ENCODE measurements at places on chromosomes 12 and 14.
A peak's percentile ranks its signal among the peaks of the same experiment; 100 is the strongest.

- no peak for DNase-seq
Observed at GRCh38 chr12:51942501-51943000, 8.9 kb upstream of the ACVR1B start.

DNA sequence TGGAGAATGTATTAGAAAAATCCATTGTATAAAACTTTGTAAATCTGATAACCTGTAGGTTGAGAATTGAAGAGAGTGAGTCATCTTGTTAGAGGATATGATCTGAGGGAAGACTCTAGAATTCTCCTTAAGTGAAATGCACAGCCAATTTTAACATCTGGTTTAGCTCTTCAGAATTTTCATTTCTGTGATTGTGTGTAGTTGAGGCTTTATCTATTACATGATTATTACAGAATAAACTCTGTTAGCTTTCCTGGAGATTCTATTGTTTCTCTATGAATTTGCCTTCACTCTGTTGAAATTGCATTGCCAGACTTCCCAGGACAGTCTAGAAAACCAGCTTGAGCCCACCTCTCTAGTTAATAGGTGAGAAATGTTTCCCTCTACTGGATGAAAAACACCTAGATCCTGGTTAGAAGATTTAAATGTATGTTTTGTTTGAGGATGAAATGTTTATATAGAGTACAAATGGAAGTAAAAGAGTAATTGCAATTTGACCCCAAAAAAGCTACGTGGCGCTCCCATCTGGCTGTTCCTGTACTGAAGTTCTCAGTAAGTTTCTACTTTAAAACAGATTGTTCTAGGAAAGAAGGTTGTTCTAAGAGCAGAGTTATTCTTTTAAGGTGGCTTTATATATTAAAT is 2.9 kb downstream of the NUDT4 start:
- DNase-seq, result peak; percentile 39

GRCh38 chr12:124906606-124907261 is 7.7 kb downstream of the UBC start:
- no peak for DNase-seq

DNA sequence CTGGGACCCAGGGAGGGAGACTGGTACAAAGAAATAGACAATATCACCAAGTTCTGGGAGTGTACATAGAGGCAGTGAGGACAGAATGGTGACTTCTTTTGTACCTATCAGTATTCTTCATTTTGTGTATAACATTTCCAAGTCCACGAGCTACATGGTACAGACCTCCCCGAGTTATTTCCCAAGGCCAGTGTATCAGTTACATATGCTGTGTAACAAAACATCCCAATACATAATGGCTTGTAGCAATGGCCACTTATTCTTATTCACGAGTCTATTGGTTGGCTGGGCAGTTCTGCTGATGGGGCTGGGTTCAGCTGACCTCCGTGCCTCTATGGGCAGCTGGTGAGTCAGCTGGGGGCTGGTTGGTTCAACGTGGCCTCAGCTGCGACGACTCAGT is 98.7 kb upstream of the RFLNA start:
- DNase-seq, result no peak

DNA sequence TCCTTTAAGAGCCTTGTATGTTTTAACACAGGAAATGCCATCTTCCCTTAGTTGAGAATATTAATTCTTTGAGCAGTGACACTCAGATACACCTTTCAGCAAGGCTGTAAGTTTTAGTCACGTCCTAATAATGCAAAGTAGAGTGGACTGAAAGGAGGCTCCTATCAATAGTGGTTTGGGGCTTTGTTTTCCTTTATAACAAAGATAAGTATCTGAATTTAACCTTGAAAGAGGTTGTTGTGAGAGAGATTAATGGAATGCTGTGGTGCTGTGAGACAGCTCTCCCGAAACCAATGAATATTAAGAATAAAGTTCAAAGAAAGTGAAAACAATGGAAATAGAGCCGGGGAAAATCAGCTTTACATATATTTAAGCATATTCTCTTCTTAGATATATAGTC is 259.6 kb downstream of the ERC1 start:
- DNase-seq, result no peak

DNA sequence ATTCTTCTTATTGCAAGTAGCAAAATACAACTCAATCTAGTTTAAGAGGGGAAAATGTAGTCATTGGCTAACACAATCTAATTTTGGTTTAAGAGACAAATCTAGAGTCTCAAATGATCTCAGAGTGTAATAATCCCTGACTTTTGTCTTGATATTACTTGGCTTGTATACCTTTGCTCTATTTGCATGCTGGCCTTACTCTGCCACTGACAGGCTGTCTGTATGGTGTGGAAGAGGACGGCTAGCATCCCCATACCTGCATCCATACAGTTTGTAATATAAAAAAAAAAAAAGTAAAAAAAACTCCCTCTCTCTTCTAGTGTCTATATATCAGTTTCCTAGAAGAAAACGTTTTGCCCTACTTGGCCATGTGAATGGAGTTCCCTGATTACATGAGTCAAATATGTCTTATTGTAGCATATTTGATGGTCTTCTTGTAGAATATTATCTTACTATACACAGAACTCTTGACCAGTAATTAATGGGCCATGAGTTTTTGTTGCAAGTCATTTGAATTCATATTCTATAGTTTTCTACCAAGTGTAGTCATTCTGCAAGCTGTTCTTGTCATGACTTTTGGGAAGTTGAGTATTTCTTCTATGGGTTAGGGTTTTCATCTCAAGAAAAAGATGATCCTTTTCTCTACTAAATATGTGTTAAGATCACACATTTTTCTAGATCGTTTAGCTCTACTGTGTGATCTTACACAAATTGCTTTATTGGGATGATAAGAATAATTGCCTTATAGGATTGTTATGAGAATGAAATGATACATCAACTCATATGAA is 8.2 kb downstream of the HIF1A start:
- DNase-seq, result no peak

DNA sequence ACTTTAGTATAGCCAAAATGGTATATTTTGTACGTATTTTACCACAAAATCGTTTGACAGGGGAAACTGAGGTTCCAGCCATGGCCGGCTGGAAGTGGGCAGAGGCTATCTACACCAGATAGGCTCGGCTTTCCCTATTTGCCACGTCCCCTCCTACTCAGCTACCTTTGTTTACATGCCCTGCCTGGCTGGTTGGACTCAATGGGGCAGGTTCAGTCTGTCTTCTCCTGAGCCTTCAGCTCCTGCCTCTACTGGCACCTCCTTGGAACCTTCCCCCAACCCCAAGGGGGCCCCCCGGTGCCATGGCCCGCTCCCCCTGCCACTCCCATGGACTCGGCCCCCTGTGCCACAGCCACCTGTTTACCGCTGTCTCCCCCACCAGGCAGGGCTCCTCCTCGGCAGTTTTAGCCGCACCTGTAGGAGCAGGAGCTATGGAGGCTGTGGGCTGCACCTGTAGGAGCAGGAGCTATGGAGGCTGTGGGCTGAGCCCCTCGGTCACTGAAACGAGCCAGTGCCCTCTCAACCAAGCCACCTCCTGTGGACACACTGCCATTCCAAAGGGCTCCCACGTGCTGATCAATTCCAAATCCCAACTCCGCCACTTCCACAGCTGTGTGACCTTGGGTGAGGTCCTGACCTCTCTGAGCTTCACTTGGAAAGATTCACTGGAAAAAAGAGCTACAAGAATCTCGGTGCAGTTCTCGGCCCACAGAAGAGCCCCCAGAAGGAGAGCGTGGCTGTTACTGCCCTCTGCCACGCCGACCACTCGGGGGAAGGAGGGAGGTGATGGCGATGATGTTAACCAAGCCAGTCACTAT is 62.2 kb downstream of the NCOR2 start:
- DNase-seq, result no peak

- DNase-seq, result no peak
Observed at GRCh38 chr14:93309427-93309966, 23.3 kb downstream of the BTBD7 start.

- no peak for DNase-seq
Observed at GRCh38 chr14:28373721-28374120, 392.9 kb upstream of the FOXG1 start.

- DNase-seq, result peak; percentile 11
Observed at GRCh38 chr14:77151918-77152588, 10.5 kb upstream of the ZDHHC22 start.

GRCh38 chr12:40898505-40898904 is 206.3 kb downstream of the CNTN1 start:
- no peak for DNase-seq

- DNase-seq, result no peak
Observed at GRCh38 chr14:31657917-31658316, 96.7 kb downstream of the NUBPL start.

DNA sequence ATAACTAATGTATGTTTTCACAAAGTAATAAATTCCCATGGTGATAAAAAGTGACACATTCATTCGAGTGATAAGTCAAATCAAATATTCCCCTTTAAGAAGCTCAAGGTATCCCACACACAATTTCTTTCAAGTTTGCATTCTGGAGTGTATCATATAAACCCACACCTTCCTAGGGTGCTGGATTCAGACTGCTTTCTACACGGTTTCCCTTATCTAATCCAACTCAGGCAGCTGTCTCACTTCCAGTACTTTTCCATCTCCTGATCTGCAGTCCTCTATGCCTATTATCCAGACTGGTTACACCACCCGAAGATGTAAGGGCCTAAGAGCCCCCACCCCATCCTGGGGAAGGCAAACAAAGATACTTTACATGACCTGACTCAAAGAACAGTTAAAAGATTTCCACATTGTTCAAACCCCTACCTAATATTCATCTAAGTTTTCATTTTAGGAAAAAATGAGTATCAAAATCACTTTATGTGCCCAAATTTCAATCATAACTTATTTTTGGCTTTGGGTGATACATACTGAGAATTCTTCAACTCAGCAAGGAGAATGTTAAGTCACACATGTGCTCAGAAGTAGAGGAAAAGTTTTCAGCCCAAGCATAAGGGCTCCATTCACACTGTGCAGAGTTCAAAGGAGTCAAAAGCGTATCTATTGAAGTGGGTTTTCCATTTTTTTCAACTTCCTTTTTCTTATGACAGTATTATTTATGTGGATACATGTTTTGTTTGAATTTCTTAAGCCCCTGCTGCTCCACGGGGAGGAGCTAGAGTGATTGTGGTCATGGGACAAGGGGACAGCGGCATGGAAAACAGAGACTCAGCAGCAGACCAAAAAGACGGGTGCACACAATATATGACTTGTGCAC is 41.8 kb downstream of the CORO1C start:
- no peak for DNase-seq

GRCh38 chr12:50690925-50691324 is 73.0 kb upstream of the ATF1 start:
- no peak for DNase-seq

DNA sequence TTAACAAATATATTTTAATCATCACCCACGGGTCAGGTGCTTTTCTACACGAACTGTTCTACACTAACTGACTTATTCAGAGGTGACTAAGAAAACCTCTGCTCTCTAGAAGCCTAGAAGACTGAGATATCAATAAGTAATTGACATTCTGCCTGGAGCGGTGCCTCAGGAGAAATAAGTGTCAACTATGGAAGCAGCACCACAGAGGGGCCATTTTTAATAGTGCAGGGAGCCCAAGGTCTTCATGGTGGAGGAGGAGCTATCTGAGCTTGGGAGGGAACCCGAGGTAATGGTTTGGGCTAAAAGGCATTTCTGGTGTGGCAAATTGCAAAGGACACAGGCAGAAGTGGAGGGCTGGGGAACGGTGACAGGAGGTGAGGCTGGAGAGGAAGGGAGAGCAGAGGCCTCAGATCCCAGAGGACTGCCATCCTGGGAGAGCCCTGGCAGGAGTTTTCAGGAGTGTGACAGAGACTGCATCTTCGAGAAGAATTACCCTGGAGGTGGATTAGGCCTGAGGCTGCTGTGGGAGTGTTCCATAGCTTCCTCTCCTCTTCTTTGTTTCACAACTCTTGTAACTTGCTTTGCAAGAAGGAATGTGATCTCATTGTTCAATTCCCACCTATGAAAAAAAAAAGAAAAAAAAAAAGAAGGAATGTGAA is 123.1 kb downstream of the NPAS3 start:
- no peak for DNase-seq

DNA sequence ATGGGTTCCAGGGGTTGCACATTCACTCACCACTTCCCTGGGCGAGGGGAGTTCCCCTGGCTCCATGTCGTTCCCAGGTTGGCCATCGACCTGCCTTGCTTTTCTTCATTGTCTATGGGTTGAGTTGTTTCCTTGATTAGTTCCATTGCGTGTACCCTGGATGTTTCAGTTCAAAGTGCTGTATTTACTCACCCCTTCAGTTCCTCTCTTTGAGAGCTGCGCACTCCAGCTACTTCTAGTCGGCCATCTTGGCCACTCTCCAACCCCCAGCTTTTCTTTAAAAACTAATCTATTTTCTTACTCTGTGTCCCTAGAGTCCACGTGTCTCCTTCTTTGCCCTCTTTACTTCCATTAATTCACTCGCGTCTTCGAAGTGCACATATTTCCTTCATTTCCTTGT is 11.7 kb downstream of the CLEC2A start:
- DNase-seq, result no peak

GRCh38 chr12:116294454-116295165 is 17.1 kb upstream of the MED13L start:
- no peak for DNase-seq

DNA sequence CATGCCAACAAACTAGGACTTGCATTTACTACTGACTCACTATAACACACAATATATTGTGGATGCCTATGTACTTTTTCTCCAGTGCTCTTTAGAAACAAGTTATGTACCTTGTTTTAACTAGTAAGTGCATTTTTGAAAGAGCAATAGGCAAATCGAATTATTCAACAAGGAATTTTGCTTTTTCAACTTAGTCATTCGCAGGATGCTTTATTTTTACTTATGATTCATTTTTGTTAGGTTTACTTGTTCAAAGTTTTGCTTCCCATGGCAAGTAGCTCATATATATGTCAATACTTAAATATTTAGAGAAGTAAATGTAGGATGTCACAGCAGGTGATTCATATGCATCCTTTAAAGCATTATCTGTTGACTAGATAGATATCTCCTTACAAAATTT is 149.8 kb downstream of the PELI2 start:
- DNase-seq, result no peak

GRCh38 chr14:98345161-98345560 is 926.8 kb downstream of the BCL11B start:
- no peak for DNase-seq

DNA sequence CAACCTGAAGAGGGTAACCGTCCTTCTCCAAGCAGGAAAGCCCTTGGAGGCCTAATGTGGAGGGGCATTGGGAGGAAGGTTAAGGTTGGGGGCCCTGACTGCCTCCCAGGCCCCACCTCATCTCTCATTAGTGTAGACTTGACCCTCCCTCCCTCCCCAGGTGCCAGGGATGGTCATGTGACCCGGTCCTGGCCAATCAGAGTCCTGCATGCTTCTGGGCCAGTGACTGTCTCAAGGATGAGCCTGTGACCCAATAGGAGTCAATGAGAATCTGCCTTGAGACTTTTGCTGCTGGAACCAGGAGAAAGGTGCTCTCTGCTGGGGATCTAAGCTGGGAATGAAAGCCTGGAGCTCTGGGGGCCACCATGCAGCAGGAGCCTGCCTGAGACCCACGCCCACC is 70.8 kb downstream of the NCOR2 start:
- no peak for DNase-seq

- peak; percentile 69 for DNase-seq
Observed at GRCh38 chr12:51941011-51941581, 10.4 kb upstream of the ACVR1B start.

DNA sequence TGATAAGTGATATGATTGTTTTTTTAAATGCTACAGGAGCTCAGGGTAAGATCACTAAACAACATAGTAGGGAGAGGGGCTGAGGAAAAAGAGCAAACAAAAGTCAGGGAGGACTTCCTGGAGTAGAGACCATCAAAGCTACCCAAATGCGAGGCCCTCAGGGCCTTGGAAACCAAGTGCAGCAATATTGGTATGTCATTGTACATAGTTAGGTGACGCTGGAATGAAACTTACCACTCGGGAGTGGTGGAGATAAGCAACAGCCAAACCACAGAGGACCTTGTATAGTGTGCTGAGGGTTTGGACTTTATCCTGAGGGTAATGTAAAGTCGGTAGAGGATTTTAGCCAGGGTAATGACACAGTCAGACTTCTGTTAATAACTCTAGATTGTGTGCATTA is 13.8 kb downstream of the KITLG start:
- no peak for DNase-seq
